Left lobe of liver (tissue), 2 donors: ENCODE measurements at places on chromosomes 1 and 21.

- peak; percentile 71 for DNase-seq
Observed at GRCh38 chr21:45306832-45307571, 19.3 kb upstream of the POFUT2 start.

DNA sequence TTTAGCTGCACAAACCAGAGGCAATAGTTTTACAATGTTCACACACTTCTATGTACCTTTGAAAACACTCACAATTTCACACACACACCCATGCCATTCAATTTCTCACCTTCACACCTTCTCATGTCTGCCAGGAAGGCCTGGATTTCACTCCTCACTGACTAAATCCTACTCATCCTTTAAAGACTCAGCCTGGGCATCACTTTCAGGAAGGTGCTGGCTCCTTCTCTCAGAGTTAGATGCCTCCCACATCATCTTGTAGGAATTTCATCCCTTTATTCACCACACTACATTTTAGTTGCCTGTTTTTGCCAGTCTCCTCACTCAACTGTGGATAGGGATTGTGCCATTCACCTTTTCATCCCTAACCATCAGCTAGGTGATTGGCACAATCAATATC lies 2.3 kb downstream of the IL20 start:
- DNase-seq: no peak

GRCh38 chr1:227357171-227357926 lies 39.1 kb upstream of the CDC42BPA start:
- DNase-seq: peak; percentile 57

DNA sequence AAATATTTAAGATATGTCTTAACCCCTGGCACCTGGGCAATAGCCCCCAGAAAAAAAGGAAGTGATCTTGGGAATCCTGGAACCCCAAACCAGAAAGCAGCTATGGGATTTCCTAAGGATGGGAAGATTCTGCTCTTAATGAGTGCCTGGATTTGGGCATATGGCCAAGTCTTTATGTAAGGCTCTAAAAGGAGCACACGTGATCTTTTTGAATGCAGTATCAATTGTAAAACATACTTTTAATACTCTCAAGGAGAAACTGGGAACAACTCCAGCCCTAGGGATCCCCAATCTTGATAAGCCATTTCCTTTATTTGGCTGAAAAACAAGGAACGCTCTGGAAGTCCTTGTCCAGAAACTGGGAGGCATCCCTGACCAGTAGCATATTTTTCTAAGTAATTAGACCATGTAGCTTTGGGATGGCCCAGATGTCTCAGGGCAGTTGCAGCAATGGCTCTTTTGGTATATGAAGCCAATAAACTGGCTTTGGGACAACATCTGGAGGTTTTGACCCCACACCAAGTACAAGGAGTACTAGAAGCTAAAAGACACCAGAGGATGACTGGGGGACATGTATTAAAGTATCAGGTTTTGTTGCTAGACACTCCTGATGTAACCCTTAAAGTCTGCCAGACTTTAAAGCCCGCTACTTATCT lies 80.9 kb upstream of the KIAA0040 start:
- no peak for DNase-seq

GRCh38 chr1:206489980-206490770 lies 17.2 kb upstream of the RASSF5 start:
- DNase-seq: peak; percentile 81

- DNase-seq: no peak
Observed at GRCh38 chr1:160460214-160460642, 59.9 kb downstream of the VANGL2 start.

DNA sequence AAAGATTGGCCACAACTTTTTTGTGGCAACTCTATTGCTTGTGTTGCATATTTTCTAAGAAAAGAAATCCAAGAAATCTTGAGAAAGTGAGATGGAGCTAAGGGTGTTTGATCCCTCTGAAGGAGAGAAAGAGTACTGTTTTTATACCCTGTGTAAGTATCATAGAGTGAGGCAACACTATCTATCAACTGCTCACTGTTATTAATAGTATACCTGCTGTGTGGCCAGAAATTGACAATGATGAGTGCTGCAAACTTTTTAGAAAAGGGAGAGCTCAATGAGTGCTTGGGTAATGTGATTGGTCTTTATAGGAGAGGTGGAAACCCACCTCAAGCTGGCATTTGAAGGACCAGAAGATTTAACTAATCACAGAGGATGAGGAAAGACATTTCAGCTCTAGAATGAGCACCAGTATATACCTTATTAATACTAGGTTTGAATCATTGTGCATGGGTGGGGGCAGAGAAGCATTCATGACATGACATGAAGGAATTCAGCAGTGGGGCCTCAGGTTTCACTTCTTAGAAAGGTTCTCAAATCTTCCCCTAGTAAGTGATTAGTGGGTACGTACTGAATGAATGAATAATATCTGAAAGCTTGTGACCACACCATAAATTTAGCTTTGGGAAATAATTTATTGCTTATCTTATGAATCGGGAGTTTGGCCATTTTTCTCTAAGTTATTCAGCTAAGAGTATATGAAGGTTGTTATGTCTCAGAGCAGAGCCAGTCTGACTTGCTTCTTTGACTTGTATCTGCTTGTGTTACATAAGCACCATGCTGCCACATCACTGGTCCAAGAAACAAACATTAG lies 169.2 kb upstream of the SGIP1 start:
- DNase-seq: no peak

GRCh38 chr1:225962440-225962975 lies 21.5 kb upstream of the LEFTY2 start:
- DNase-seq: no peak

DNA sequence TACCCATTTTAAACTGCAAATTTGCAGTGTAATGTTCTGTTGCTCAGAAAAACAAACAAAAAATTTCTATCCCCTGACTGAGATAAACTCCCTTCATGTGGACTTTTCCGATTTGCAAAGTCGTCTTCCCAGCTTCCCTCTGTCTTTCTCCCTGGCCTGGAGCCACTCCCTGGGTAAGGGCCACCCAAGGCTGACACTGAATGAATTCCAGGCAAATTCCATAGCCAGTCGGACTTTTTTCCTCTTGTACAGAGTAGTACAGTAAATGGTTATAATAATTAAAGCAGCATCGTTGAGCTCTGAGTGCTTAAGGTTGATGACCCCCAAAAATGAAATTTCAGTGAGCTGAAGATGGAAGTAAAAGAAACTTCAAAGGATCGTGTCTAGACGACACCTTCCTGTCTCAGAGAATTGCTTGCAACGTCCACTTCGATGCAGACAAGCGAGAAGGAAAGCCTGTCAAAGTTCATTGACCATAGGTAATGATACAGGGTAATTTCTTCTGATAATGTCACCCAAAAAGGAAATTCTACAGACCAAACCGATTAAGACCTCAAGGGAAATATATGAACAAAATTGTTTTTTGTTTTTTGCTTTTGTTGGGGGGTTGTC lies 33.6 kb upstream of the LHX8 start:
- DNase-seq: no peak

GRCh38 chr1:177170756-177171535 lies at the start of gene BRINP2:
TSS of gene BRINP2 (plus strand) at chr1:177170958. CDS start at chr1:177229877, 58,919 bp downstream.
- DNase-seq: no peak

DNA sequence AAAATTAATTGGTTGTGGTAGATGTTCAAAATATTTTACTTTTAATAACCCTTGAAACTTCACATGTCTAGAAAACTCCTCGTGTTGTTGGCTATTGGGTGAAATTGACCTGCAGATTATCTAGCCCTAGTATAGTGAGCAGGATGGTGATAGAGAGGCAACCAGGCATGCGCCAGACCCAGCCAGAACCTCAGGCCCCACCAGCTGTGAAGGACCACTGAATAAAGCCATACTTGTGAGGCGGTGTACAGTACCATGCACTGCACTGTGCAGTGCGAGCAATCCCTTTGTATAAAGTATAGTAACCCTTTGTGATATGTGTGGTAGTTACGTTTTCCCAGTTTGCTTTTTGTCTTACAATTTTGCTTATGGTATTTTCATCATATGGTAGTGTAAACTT lies 8.5 kb downstream of the TTF2 start:
- DNase-seq: no peak

GRCh38 chr1:245108246-245108645 lies 46.5 kb upstream of the KIF26B start:
- no peak for DNase-seq

DNA sequence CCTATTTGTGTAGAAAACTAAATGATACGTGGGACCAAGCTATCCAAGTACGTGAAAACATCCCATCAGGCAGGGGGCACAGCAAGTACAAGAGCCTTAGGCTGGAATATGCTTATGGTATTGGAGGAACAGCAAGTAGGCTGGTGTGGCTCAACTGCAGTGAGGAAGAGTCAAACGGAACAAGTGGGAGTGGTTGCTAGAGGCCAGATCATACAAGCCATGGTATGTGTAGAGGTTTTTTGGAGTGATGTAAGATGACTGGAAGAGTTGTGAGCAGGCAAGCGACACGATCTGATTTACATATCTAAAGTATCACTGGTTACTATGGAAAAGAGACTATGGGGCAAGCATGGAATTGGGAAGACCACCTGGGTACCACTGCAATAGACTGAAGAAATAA lies 27.8 kb downstream of the ELK4 start:
- DNase-seq: no peak

DNA sequence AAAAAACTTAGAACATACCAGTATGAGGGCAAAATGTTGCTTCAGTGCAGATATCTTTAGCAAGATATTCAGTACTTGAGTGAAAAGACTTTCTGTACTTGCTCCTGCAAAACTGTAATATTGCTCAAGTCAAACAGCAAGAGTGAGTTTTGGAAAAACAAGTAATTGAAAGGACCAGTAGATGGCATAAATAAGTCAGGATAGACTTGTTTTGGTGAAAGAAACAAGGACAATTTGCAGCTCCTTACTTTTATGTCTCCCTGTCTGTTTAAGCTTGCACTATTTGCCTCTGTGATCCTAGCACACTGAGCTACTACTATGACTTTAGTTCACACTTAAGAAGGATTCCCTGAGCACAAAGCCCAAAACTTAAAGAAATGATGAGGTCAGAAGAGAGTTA lies 39.1 kb downstream of the IFI44 start:
- DNase-seq: no peak
